Cortex of kidney (tissue), 1 donor: ENCODE measurements at places on chromosomes 2 and 18.

GRCh38 chr2:160429248-160430000 is 64.2 kb downstream of the RBMS1 start:
- DNase-seq = no peak

- no peak for DNase-seq
Observed at GRCh38 chr2:100677611-100678185, 114.9 kb downstream of the PDCL3 start.

DNA sequence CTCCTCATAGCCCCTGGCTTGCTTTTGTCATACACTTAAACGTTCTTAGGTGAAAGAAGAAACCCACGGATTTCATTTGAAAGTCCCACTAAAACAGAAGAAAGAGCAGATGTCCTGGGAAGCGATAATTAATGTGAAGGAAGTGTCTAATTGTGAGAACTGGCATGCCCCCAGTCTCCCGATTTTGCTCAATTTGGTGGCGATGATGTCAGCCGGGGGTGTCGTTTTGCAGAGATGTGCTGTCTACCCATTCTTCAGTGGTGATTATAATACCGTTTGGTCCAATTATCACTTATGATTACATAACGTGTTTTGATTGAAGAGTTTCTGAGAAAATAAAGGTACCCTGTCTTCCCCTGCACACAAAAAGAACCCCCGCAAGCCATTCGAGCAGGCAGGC is 103.1 kb downstream of the RTN4 start:
- DNase-seq = no peak

DNA sequence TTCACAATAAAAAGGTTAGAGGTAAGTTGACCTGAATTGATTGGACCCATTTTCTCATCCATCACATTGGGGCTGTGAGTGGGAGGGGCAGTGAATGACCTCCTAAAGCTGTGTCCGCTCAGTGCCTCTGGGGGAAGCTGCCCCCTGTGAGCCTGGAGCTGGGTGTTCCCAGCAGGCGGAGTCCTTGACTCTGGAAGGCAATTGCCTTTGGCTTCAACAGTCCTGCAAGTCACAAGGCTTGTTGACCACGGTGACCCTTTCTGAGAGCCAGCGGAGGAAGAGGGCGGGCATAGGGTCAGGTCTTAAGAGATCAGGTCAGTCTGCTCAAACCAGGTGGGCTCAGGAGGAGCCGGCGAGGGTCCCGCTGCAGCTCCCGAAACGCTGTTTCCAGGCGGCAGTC is 1.1 kb upstream of the CIDEA start:
- no peak for DNase-seq

DNA sequence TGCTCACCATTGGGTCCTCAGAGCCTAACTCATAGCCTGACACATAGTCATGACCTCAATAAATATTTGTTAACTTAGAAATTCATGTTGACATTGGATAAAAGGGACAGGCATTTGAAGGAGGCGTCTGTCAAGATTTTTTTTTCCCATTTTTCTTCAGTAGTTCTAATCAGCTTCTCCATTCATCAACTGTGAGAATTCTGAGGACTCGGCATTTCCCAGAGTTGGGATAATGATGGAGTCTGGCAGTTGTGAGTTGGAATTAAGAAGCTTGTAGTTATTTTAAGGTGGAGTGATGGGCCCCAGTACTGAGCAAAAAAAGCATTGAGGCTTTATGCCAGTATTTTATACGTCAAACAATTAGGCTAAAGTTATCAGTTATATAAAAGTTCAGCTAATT is 4.6 kb downstream of the SPATS2L start:
- no peak for DNase-seq

DNA sequence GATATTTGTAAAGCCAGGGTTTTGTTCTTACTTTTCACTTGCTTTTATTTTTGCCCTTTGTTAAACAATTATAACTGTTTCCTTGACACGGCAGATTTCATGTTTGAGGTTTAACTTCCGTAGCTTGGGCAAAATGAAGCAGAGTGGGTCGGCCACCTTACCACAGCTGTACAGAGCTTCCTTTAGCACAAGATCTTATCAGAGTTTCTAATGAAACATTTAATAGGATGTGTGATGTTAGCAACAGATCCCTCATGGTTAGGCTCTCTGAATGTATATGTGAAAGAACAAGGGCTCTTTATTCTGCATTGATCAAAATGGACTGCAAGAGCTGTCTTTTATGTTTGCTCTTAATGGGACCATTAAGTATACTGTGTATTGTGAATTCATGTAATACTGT is 22.3 kb downstream of the RNF125 start:
- DNase-seq = no peak

- no peak for DNase-seq
Observed at GRCh38 chr2:142323206-142323605, 192.4 kb upstream of the LRP1B start.

- no peak for DNase-seq
Observed at GRCh38 chr18:2910751-2911425, 64.1 kb downstream of the EMILIN2 start.

GRCh38 chr2:197286805-197287595 is 23.6 kb downstream of the ANKRD44 start:
- no peak for DNase-seq

- DNase-seq = no peak
Observed at GRCh38 chr2:237723602-237724001, 75.0 kb upstream of the RBM44 start.

DNA sequence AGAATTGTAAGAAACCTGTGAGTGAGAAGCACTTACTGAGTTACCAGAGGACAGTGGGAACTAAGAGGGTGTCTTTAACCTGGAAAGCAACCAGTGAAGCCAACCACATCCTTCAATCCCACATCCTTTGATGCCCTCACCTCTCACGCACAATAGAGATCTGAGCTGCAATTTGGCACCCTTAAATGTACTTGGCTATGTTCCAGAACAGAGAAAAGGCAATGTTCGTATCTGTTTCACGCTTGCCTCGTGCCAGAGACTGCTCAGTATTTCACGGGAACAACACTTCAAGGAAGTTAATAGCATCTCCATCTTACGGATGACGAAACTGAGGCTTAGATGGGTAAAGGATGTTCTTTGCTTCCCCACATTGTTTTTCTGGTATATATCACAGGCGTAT is 167.4 kb downstream of the DPP10 start:
- no peak for DNase-seq

- DNase-seq = no peak
Observed at GRCh38 chr2:239271882-239272281, 128.9 kb downstream of the HDAC4 start.

DNA sequence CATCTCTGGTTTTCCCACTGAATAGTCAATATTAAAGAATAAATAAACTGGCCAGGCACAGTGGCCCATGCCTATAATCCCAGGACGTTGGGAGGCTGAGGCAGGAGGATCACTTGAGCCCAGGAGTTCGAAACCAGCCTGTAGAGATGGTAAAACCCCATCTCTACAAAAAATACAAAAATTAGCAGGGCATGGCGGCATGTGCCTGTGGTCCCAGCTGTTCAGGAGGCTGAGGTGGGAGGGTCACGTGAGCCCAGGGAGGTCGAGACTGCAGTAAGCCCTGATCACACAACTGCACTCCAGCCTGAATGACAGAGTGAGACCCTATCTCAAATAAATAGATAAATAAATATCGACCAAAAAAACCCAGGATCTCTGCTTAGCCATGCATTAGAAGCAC is 50.2 kb upstream of the BIN1 start:
- DNase-seq = no peak

GRCh38 chr18:75248426-75249174 is 38.0 kb downstream of the TSHZ1 start:
- DNase-seq = no peak

DNA sequence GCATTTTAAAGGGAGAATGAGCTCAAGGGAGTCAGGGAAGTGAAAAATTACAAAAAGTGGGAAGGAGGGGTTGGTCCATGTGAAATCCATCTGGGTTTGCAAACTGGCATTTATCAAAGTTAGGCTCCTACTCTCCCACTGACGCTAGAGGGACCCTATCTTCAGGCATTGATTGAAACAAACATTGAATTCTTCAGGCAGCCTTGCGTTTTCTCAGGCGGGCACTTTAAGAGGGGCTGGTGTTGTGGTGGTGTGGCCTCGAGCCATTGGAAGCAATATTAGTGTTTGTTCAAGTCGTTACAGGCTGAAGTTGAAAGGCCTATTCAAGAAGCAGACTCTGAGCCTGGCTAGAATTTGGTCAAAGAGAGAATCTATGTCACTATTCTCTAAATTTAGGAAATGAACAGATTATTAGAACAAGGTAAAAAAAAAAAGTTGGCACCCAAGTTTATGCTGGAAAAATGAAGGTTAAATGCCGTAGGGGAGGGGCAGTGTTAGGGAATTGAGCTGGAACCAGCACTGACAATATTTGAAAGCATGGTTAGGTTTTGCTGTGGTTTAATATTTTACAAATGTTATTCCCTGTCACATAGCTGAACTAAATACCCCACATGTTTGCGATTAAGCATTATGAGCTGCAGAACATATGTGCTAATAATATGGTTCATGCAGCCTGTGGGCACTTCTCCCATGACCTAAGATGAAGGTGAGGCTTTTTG is 36.8 kb downstream of the STON1 start:
- no peak for DNase-seq

- DNase-seq = no peak
Observed at GRCh38 chr2:129074298-129074920, 755.7 kb upstream of the HS6ST1 start.

GRCh38 chr2:175167076-175167791 is 769 bp downstream of the ATF2 start:
- no peak for DNase-seq

- DNase-seq = no peak
Observed at GRCh38 chr2:64067326-64067725, 48.1 kb upstream of the VPS54 start.
